GM13976 (cell line): ENCODE measurements at places on chromosomes 11 and 22.

DNA sequence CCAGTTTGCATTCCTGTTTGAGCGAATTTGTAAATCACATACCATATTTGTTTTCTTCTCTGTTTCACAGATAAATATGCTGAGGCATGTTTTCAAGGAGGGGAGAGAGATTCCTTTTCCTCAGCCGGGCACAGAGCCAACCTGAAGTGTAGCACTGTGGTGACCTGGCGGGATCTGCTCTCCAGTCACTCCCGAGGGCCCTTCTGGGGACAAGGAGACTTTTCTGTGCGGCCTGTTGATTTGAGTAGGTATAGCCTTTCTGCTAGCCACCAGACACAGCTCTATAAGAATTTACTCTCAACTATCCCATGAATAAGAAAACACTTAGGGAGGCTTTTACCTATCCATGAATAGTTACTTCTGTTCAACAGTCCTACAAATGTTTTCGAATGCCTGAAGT, 63.5 kb upstream of the FDX1 start:
- DNase-seq: no peak

DNA sequence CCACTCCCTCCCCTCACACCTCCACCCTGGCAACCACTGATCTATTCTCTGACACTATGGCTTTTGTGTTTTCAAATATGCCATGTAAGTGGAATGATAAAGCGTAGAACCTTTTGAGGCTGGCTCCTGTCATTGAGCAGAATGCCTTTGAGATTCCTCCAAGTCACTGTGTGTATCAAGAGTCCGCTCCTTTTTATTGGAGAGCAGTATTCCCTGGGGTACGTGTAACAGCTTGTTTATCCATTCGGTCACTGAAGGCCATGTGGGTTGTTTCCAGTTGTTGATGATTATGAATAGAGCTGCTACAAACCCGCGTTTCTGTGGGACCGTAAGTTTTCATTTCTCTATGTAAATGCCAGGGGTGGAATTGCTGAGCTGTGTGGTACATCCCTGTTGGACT, 10.3 kb downstream of the TP53I11 start:
- no peak for DNase-seq

DNA sequence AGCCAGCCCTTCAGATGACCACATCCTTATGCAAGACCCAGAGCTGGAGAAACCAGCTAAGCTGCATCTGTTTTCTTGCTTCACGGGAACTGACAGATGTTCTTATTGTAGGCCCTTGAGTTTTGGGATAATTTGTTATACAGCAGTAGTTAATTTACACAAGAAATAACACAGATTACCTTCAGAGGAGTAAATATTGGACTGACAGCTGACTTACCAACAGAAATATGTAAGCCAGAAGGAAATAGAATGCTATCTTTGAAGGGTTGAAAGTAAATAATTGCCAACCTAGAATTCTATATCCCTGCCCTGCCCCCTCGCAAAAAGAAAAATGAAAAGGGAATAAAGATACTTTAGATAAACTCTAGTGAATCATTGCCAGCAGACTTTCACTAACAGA, 124.1 kb downstream of the WNT7B start:
- DNase-seq: no peak

- no peak for DNase-seq
Observed at GRCh38 chr11:6586434-6587359, 16.7 kb downstream of the RRP8 start.

- no peak for DNase-seq
Observed at GRCh38 chr11:25775603-25776002, 556.3 kb upstream of the ANO3 start.

DNA sequence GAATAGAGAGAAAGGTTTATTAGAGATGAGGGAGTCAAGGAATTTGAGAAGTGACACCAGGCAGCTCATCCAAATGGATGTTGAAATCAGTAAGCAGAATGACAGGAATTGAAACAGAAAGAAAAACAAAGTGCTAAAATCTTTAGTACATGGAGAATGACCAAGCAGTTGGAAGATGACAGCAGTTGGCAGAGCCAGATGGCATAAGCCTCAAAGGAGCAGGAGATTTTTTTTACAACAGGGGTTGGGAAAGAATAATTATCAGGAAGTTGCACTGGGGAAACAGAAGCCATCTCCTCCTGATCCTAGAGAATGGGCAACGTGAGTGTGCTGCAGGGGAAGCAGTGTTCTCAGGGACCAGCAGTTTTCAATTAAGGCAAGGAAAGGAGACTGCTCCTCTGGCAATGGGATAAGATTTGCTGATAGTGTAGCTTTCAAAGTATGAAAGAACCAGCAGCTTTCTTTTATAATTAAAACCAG, 28.9 kb downstream of the RAB39A start:
- no peak for DNase-seq

DNA sequence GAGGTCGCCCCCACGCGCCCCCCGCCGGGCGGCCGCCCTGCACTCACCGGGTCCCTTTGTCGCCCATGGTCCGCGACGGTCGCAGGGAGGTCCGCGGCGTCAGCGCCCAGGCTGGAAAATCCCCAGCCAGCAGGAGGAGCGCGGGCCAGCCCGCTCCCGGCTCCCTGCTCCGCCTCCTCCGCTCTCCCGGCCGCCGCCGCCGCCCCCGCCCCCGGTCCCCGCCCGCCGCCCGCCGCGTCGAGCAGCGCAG, at the start of gene ARRB1:
Gene ARRB1 (minus strand): TSS at position 121 of the 250 bp plus-strand sequence. CDS start 54 bp downstream, at position 67.
- DNase-seq: peak; percentile 77

- no peak for DNase-seq
Observed at GRCh38 chr22:43168471-43169309, 17.3 kb downstream of the TSPO start.

GRCh38 chr22:25095869-25096268, 103.8 kb upstream of the CRYBB3 start:
- DNase-seq: no peak

DNA sequence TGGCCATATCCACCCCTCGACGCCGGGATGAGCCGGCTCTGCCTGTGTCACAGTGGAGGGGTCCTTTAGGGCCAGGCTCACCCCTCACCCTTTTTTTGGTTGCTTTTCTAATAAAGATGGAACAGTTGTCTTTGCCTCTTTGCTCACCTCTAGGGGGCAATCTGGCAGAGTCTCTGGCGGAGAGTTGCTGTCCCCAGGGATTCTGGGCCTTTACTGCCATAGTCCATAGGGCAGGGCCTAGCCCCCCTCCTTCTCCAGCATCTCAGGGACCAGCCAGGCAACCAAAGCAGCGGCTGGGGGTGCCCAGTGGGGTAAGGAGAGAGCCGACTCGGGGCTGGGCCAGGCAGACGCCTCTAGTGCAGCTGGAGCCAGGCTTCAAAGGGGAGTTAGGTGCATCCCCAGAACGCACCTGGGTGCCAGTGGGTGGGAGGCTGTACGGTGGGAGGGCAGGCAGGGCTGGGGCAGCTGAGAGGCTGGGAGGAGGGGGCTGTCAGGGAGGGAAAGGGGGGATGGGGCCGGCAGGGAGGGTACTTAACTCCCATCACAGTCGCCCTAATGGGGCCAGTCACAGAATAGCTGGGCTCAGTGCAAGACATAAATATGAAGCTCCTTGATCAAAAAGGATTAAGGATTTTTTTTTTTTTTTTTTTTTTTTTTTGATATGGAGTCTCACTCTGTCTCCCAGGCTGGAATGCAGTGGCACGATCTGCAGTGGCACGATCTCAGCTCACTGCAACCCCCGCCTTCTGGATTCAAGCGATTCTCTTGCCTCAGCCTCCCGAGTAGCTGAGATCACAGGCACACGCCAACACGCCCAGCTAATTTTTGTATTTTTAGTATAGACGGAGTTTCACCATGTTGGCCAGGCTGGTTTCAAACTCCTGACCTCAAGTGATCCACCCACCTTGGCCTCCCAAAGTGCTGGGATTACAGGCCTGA, 2.5 kb upstream of the SUSD2 start:
- DNase-seq: no peak

GRCh38 chr22:37300551-37301017, 18.3 kb downstream of the CYTH4 start:
- DNase-seq: no peak

GRCh38 chr11:124036666-124037065, 4.5 kb downstream of the OR10G7 start:
- no peak for DNase-seq

- no peak for DNase-seq
Observed at GRCh38 chr11:119780222-119780953, 51.4 kb upstream of the NECTIN1 start.

DNA sequence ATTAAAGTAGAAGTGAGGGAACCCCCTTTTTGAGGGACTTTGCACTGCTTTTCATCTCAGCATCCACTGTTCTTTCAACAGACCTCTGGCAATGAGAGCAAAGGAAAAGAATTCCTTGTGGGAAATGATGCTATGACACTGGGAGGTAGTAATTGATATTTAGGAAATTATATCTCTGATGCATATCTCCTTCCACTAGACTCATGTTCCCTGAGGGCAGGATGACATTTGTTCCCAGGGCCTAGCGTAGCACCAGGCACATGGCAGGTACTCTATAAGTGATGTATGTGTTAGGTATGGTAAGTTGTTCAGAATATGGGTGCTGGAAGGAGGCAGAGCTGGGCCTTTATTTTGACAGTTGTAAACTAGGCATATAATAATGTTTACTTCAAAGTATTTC, 142.9 kb downstream of the CCDC81 start:
- no peak for DNase-seq

- no peak for DNase-seq
Observed at GRCh38 chr11:108875134-108875533, 210.3 kb downstream of the DDX10 start.

GRCh38 chr11:95165638-95166037, 65.4 kb downstream of the SESN3 start:
- DNase-seq: no peak

GRCh38 chr11:119295178-119295577, 21.8 kb downstream of the MCAM start:
- no peak for DNase-seq

- DNase-seq: no peak
Observed at GRCh38 chr11:63015521-63016215, at the start of gene SLC22A8. TSS of gene SLC22A8 (minus strand) at chr11:63015841. CDS start at chr11:63014958, 883 bp downstream.

GRCh38 chr11:93143186-93143585, 54.6 kb downstream of the SLC36A4 start:
- no peak for DNase-seq
